ENCODE measurements at places on chromosomes 6 and 20.

GRCh38 chr6:31125586-31126363 is 5.5 kb upstream of the CDSN start:
- no peaks in the 10 kb centered on the region for H3K36me3 ChIP-seq
- H3K27me3 ChIP-seq: peaks cover 22% of the 10 kb centered on the region
- no peak overlapping the region for H3K27ac ChIP-seq
- DNase-seq: no peak

DNA sequence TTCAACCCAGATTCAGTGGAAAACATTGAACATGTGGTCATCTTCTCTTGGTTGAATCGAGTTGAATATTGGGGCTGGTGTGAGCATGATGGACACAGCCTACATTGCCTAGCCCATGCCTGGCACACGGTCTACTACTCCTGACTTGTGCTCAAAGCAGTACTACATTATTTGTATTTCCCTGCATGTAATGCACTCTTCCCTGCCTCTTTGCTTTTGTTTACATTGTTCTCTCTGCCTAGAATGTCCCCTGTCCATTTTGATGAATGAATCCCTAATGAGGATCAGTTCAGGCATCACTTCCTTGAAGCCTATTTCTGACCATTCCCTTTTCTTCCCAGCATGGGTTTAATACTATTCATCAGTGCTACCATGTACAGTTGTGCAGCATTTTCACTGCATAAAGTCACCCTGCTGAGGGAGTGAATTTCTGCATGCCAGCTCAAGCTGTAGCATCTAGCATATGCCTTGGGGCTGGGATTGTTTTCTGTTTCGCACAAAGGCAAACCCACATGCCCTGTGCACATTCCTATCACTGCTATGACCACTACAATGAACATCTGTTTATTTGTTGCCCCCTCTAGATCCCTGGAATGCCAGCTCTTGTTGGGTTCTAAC is 75.3 kb upstream of the CCN6 start:
- no peak overlapping the region for H3K4me3 ChIP-seq
- H3K27me3 ChIP-seq: no peaks in the 10 kb centered on the region
- no peak for DNase-seq
- H3K27ac ChIP-seq: no peak overlapping the region
- H3K4me1 ChIP-seq: peaks cover 37% of the 10 kb centered on the region
- peaks cover 3% of the 10 kb centered on the region for H3K36me3 ChIP-seq

DNA sequence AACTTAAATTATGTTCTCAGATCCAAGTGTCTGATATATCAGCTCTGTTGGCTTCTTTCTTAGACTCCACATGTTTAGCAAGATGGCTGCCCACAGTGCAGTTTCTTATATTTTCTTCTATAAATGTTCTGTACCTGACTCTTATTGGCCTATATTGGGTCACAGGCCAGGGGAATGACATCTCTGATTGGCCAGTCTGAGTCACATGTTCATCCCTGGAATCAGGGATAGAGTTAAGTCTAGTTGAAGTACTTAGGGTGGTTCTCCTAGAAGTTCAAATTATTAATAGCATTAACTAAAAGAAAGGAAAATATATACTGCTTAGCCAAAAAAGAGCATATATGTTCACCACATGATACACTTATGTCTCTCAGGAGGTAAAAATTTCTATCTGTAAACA is 105.3 kb upstream of the SLC22A16 start:
- DNase-seq: no peak
- H3K4me1 ChIP-seq: no peaks in the 10 kb centered on the region
- H3K27me3 ChIP-seq: no peaks in the 10 kb centered on the region
- peaks cover 11% of the 10 kb centered on the region for H3K36me3 ChIP-seq

GRCh38 chr6:17161076-17161475 is 59.2 kb downstream of the STMND1 start:
- H3K27me3 ChIP-seq: peaks cover 22% of the 10 kb centered on the region
- no peak for DNase-seq
- no peak overlapping the region for H3K27ac ChIP-seq

Data from activated CD4-positive, alpha-beta memory T cell treated with anti-CD3 and anti-CD28 coated beads, Interleukin-2, amount 10 ng/mL, durations not matched to agents 7 days and 5 days (primary cell).